ENCODE measurements at places on chromosomes 16 and 17.

DNA sequence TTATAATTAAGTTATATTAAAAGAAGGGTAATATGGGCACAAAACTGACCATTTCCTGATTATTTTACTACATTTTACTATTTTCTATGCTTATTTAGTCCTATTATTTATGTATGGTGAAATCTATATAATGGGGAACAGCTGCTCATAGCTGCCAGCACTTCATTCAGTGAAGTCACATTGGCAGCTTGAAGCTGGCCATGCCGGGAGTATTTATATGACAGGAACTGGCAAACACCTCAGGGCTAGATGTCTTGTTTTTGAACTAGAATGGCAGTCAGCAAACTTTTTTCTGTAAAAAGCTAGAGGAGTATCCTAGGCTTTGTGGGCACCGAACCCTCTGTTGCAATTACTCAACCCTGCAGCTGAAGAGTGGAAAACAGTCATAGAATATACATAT lies 104.1 kb downstream of the CDH13 start:
- no peak for DNase-seq

DNA sequence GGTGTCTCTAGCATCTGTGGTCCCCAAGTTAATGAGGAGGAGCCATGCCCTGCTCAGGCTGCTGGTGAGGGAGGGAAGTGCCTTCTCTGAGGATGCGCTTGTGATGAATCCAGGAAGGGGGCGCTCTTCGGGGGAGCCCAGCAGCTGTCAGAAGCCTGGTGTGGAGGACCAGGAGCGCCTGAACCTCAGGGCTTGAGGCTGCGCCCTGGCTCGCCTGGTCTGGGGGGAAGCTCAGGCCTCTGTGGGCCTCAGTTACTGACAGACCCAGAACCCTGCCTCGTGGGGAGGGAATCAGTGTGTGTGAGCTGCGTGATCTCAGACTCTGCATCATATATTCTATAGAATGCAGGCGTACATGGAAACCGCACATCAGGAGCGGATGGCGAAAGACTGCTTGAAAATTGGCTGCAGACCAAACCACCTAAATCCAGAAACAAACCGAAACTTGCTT lies 126.1 kb downstream of the SEC14L1 start:
- no peak for DNase-seq

DNA sequence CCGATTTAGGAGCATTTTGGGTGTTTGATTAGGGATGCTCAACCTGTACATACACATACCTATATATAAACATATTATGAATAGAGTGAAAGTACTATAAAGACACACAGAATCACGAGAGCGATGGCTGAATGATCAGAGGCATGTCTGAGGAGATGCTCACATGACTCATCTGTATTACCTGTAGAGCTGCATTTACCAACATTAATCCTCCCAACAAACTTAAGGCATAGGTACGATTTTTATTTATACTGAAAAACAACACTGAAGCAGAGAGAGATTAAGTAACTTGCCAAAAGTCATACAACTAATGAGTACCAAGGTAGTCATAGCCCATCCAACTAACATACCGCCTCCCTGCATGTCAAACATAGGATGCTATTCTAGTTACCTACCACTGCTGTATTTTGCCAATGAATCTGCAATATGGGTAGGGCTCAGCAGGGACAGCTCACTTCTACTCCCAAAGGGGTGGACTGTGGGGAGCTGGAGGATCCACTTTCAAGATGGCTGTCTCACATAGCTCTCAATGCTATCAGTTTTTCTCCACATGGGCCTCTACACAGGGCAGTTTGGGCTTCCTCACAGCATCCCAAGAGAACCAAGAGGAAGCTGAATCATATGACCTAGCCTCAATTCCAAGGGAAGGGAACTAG lies 7.3 kb downstream of the CYB5D1 start:
- no peak for DNase-seq

DNA sequence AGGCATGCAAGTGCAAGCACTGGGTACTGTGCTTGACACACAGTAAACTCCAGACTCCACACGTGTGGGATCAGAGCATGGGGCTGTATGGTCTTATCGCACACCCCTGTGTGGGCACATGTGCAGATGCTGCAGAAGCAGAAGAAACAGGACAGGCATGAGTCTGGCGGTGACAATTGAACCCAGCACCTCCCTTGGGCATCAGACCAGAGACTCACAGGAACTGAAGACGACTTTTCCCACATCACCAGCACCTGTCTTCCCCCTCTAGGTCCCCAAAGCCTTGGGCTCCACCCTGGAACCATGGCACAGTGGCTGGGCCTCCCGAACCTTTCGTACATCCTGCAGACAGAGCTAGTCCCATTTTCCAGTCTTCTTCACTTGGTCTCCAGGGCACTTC lies 126.4 kb upstream of the CDH5 start:
- no peak for DNase-seq
